Stimulated activated CD8-positive, alpha-beta memory T cell treated with anti-CD3 and anti-CD28 coated beads, Interleukin-4, amount 100 ng/mL, for 1 hour (primary cell): ENCODE measurements at places on chromosomes 1 and 21.

GRCh38 chr1:32508761-32509160 is 30.5 kb upstream of the ZBTB8A start:
- DNase-seq: no peak

DNA sequence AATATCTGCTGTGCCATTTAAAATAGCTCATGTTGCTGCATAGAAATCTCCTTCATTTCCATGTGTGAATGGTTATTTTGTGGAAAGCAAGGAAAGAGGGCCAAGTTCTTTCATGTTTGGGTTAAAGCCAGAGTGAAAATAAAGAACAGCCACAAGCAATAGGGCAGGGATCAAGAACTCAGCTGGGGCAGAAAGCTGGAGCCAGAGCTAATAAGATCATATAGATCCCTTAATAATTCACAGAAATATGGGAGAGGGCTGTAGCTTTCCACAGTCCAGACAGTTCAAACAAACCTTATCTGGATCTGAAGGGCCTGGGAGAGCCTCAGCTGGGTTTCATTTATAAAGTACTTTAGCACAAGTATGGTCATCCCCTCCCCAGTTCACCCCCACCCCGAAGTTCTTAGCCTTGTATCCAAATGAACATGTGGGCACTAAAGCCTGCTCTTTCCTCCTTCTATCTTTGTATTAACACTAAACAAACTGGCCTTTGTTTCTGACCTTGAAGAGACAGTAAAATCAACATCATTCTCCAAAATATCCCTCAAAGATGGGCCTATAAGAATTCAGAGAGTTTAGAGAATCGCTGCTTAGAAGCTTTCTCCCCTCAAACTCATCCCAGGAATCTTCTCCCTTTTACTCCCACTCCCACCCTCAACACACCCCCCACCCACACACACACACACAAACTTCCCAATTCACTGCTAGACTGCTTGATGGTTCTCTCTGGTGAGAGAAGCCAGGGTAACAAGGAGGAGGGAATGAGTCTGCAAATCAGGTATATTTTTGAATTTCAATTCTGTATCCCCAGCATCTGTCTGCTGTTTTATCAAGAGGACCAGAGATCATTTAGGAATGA is 41.7 kb downstream of the UTP25 start:
- DNase-seq: no peak

DNA sequence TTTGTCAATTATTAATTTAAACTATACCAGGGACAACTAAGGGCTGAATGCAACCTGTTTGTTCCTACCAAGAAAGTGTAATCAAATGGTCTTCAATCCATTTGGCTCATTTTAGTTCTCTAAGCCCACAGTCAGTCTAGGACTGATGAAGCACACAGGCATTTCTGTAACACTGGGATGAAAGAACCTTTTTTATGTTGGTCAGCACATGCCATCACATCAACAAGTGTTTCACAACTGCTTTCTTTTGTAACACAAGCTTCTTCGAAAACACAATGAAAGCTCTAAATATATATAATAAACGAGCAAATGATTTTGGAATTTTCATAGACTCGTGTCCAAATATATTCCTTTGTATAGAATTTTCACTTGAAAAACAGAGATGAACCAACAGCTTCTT is 28.8 kb downstream of the HEATR1 start:
- no peak for DNase-seq

GRCh38 chr1:10054465-10054864 is 21.7 kb downstream of the UBE4B start:
- no peak for DNase-seq

GRCh38 chr1:5660141-5660935 is 331.9 kb downstream of the NPHP4 start:
- DNase-seq: no peak

DNA sequence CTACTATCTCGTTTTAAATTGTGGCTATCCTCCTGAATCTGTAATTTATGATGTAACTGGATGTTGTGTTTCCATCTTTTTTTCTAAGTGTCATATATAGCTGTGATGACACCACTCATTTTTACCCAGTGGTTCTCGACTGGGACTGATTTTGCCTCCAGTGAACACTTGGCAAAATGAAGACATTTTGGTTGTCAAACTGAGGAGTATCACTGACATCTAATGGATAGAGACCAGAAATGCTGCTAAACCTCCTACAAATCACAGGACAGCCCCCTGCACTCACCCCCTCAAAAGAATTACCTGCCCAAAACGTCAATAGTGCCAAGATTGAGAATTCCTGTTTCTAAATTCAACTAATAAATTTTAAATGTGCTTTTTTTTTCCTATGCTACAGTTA is 1.9 kb downstream of the TRMT13 start:
- DNase-seq: no peak

GRCh38 chr1:228334226-228334935 is 72.3 kb downstream of the TRIM11 start:
- DNase-seq: no peak

DNA sequence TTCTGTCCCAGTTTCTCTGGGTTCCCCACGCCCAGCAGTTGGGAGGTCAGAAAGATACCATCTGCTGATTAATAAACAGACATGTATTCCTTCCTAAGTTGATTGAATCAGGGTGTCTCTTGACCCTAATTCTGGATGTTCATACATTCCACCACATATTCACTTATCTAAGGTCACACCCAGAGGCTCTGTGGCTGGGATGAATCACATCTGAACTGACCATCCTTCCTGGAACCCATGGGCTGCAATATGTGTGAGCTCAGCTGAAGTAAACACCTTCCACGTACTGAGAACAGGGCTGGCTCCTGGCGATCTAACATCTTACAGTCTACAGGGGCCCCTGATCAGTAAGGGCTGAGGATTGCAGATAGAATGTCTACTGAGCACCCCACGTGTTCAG is 20.5 kb upstream of the TRABD2B start:
- DNase-seq: no peak

DNA sequence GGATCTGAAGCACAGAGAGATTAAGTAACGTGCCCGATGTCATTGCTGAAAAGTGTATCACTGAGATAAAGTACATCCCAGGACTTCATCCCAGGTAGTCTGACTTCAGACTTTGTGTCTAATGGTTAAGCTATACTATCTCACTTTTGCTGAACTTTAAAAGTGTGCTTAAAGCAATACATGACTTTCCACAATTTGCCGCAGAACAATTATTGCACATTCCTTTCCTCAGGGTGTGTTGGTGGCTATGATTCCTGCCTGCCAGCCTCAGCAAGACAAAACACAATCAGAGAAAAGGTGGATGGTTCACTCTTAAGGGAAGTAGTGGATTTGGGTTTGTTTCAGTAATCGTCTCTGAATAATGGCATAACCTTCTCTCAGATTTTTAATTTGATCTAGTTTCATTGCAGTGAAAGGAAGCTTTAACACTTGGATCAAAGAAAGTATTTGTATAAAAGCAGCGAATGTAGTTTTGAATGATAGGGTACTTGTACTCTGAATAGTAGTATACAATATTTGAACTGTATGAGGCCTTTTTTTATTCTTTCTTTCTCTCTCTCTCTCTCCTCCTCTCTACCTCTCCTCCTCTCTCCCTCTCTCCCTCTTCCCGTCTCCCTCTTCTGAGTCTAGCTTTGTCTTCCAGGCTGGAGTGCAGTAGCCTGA is 47.0 kb downstream of the CNST start:
- no peak for DNase-seq

DNA sequence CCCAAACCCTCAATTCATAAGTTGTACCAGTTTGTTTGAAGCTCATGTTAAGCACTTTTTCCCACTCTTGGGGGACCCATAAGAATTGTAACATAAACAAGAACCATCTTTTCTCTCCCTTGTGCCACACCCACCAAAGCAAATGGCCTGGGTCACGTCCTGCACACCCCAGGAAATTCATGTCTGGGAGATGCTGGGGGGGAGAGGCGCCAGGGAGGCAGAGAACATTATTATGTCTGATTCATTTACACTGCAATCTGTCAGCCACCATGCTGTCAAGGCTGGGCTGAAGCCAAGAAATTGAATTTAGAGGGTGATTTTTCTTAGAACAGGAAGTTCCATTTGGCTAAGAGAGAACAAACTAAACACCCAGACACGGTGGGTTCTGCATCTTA is 37.2 kb upstream of the IPO9 start:
- no peak for DNase-seq

- no peak for DNase-seq
Measured at GRCh38 chr1:58773406-58773840, 10.4 kb downstream of the JUN start.

DNA sequence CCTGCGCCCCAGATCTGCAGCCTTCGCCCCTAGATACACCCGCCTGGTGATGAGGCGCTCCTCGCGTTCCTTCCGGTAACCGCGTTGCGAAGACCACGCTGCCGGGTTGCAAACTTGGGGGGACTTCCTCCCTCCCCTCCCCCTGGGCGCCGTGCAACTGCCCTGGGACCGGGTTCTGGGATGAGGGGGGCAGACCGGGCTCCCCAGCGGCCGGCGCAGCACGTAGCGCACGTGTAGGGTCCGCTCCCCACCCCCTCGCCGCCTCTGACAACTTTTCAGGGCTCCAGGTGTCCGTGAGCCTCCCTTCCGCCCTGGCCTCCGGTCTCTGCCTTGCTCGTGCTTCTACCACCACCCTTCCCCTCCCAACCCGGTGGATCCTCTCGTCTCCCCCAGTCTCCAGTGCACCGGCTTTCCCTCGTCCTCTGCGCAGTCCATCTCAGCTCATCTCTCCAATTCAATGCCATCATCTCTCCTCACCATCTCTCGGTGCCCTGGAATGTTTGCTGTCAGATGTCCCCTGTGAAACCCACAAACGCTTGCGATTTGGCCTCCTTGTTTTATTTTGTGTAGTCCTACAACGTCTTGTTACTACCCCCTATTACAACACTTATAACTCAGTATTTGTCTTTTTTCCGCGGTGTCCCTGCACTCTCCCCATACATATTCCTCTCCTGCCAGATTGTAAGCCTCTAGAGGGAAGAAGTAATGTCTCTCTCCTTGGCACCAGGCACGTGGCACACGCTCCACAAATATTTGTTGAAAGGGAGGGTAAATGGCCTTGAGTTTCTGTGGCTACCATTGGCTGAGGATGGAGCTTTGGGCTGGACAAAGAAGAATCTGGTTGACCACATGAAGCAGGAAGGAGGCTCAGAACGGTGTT is 782 bp downstream of the PCAT6 start:
- DNase-seq: no peak

GRCh38 chr1:150156868-150157603 is 7.3 kb downstream of the PLEKHO1 start:
- no peak for DNase-seq

GRCh38 chr1:96416701-96417444 is 304.7 kb upstream of the PTBP2 start:
- DNase-seq: no peak

DNA sequence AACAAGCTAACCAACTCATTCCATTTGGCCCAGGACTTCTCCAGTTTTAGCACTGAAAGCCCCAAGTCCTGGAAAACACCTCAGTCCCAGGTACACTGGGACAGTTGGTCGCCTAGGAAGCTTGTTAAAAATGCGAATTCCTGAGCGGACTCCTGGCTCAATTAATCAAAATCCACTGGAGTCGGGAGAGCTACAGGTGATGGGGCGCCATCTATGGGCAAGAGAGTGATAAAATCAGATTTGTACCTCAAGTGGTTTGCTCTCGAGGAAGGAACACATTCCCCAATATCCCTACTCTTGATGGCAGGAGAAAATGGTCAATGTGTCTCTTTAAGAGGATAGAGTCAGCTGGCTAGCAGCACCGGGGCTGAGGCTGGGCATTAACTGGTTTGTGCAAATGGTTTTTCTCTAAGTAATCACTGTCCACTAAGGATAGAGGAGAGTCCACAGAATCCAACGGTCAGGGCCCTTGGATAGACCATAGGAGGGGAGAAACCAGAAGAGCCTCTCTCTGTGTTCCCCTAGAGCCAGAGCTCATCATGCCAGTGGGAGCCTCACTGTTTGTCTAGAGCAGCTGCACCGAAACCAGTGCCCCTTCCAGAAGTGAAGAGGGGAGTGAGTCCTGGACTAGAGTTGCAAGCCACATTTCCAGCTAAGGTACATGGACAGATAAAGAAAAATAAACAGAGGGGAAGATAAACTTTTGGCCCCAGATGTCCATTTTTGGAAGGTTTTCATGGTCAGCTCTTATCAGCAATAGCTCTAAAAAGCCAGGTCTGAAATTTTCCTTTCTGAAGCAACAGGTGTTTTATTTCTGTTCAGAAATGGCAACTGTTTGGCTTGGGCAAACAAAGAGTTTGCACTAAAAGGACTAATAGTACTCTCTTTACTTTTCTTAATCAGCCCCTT is 148.5 kb downstream of the TENT5C start:
- DNase-seq: no peak

DNA sequence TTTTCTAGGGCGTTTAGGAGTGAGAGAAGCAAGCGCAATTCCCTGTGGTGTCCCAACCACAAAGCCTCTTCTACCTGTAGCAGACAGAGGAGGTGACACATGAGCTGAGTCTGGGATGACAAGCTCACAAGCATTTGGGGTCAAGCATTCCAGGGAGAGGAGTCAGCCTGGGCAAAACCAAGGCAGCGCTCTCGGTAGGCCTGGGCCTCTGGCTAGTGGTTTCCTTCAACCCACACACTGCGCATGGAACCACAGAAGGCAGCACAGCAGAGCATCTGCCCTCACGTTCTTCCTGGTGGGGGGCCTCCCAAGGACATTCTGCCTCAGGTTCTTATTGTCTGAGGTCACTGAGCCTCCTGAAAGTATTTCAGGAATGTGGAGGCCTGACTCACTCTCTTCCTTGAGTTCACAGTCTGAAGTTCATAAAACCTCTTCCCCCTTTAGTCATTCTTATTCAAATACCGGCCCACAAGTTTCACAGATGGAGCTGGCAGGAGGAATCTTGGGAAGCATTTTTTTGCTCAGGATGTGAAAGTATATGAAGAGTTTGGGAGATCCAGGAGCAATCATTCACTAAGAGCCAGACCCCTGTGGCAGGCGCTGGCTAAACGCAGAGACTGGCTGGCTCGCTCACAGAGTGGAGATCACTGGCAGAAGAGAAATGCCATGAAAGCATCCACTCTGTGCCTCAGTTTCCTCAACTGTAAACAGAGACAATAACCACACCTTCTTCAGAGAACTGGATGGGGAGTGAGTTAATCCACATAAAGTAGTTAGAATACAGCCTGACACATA is 26.8 kb downstream of the CCN1 start:
- no peak for DNase-seq
